ENCODE measurements at places on chromosomes 1 and 21.

DNA sequence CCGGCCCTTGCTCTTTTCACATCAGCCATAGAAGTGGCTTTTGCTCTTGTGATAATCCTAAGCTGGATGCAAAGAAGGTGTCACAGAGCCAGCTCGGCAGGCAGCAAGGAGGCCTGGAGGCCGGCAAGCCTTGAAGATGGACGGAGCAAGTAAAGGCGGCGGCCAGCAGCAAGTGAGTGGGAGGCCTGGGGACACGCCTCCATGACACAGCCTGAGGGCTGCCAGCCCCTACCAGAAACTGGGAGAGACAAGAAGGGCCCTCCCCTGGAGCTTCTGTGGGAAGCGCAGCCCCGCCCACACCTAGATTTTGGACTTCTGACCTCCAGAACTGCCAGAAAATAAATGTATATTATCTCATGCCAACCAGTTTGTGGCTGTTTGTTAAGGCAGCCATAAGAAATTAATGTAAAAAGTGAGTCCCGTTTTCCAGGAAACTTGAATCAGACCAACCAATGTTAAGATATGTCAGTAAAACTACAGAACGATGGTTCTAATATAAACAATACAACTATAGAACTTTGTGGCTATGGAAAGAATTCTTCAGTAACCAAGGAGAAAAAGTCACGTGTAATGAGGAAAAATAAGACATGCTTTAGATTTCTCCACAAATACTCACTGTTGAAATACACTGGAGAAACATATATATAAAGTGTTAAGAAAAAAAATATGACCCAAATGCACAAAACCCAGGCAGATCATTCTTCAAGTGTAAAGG lies 49.9 kb downstream of the BACE2 start:
- DNase-seq = no peak

DNA sequence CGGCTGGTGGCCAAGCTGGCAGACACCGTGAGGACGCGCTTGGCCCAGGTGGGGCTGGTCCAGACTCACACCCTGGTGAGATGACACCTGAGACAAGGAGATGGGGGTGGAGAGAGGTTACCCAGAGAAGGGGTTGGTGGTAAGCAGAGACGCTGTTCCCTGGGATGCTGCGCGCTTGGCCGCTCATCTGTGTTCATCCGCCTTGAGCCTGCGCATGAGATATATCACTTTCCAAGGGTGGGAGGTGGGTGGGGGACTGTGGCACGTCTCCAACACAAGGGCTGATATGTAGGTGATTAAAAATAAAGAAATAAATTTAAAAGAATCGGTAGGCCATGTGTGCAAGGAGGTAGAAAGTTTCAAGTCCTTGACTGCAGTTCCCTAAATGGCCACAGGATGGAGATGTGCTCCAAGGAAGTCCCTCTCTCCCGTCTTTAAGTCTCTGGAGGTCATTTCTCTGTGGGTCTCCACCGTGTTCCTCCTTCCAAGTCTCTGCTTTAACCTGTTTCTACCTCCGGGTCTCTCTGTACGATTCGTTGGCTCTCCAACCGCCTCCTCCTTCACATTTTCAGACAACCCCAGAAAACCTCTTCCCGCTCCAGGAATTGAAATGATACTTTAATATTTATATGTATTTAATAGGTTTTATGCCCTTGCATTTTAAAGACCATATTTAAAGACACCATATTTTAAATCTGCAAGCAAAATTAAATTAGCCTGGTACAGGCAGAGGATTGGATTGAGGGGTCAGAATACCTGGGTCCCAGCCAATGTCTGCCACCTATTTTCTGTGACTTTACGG lies 4.5 kb downstream of the TTC24 start:
- DNase-seq = no peak

GRCh38 chr1:89781494-89782126 lies 39.2 kb upstream of the LRRC8D start:
- no peak for DNase-seq

DNA sequence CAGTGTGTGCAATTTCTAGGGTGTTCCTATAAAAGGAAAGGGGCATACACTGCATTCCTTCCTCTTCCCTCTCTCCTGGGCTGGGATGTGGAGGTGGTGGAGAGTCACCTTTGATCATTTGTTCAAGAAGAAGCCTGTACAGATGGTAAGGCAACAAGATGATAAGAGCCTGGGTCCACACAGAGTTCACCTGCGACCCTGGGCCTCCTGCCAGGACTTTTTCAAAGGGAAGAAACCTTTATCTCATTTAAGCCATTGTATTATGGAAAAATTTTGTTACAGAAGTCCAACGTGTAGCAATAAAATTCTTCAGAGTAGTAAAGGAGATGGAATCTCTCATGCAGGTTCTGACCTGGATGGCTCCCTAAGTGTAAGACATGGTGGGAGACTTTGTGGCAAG lies 189.1 kb downstream of the MIS18A start:
- DNase-seq = no peak

GRCh38 chr1:180642781-180643180 lies 11.0 kb downstream of the XPR1 start:
- DNase-seq = no peak

DNA sequence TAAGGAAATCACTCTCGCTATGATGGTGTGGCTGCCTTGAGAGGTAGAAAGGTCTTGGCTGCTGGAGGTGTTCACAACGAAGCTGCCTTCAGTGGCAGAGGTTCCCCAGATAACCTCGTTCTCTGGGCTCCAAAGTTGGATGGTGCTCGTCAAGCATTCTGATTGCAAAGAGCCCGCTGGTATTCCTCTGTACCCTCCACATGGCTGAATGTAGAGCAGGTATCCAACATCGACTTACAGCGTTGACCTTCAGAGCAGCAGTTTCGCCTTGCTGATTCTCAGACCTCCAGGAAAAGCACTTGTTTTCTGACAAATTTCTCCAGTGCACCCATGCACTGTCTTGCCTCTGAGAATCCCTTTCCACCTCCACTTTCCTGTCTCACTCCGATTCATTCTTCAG lies 4.3 kb upstream of the IL22RA1 start:
- DNase-seq = no peak

DNA sequence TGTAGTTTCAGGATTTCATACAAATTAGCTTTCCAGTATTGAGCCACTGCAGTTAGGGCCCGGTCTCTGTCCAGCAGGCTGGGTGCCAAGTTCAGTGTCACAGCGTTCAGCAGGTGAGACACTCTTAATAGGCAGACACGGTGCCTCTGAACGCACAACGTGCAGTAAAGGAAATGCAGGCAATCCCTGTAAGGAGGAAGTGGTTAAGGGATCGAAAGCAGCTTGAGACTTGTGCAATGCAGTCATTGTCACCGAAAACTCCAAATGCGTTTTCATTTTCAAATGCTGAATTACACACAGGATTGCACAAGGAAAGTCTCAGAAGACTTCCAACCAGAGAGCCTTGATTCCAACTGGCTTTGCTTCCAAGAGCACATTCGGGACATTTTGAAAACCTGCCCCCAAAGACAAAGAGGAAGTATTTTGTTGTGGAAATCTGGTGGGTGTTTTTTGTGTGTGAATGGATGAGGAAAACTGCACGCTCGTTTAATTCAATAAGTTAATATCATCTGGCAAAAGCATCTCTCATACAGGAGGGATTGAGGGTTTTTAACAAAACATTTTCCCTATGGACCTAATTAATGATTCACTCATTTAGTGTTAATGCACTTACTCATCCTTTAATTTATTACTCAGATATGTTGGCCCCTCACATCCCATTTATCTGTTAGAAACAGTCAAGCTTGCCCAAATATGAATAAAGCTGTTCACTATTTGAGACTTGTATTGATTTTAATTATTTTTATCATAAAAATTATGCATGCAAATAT lies 61.6 kb downstream of the PTGS2 start:
- peak; percentile 58 for DNase-seq

DNA sequence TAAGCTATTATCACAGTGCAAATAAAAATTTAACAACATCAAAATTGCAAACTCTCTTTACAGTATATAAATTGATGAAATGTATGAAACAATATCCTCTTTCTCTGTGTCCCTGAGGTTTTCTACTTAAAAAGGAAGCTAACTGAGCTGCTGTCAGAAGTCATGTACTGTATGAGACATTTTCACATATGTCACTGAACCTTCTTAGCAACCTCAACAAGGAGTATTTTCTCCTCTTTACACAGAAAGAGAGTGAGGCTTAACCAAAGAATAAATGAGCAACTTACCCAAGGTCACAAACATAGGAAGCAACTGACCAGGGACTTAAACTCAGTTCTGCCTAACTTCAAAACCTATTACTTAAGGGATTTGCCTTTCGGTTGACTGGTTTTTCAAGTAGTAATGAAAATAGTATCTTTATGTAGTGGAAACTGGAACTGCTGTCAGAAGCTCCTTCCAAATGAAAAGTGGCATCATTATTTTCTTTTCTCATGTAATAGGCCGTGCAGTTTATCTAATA lies 288.9 kb downstream of the LRRIQ3 start:
- no peak for DNase-seq

- peak; percentile 50 for DNase-seq
Measured at GRCh38 chr1:183841950-183842794, 37.3 kb downstream of the RGL1 start.

- no peak for DNase-seq
Measured at GRCh38 chr1:103917795-103918194, 168.1 kb downstream of the AMY1C start.

DNA sequence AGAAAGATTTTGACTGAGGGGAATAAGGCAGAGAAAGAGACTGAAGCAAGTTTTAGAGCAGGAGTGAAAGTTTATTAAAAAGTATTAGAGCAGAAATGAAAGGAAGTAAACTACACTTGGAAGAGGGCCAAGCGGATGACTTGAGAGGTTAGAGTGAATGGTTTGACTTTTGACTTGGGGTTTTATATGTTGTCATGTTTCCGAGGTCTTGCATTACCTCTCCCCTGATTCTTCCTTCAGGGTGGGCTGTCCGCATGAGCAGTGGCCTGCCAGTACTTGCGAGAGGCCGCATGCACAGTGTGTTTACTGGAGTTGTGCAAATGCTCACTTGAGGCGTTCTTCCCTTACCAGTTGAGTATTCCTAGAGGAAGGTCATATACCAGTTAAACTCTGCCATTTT lies 13.0 kb upstream of the DENND2D start:
- no peak for DNase-seq

GRCh38 chr1:169874229-169874628 lies 19.5 kb downstream of the SCYL3 start:
- DNase-seq = no peak

DNA sequence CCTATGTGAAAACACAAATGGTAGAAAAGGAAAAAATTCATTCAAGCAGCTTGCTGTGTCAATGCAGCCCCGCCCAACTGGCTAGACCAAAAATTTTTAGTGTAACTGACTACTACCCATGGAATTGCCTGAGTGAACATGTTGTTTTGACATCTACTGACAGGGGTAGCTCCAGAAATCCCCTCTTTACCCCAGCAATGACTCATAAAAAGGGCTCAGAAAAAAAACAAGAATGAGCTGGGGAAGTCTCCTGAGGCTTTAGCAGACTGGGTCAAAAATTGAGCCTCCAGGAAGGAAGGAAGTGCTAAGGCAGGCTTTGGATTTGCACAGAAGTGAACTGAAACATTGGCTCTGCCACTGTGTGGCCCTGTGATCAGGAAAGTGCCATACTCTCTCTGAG lies 24.4 kb upstream of the FGGY start:
- no peak for DNase-seq
